IMR-90 (cell line): ENCODE measurements at places on chromosomes 13 and 19. TPM values are rescaled to one million over a fixed set of nuclear protein-coding genes. Genes with fewer than 3 reads are reported as not detected.
A peak's percentile ranks its signal among the peaks of the same experiment; 100 is the strongest.

ACER1 gene
- total RNA-seq: not detected in 2 replicates

ZNF444 gene
- 2.5 and 3.3 TPM in 2 replicates for total RNA-seq

SERPINE3 gene
- total RNA-seq: not detected in 2 replicates

MUC16 gene
- not detected in 2 replicates for total RNA-seq

KIR2DL4 gene
- not detected in 2 replicates for total RNA-seq

SIGLEC12 gene
- not detected in 2 replicates for total RNA-seq

KRTDAP gene
- total RNA-seq: not detected in 2 replicates

KCTD12 gene
- total RNA-seq: 1.8 and 3.9 TPM in 2 replicates

- peak; percentile 18 for DNase-seq
Measured at GRCh38 chr13:95604556-95604915, 40.0 kb downstream of the DZIP1 start.

DNA sequence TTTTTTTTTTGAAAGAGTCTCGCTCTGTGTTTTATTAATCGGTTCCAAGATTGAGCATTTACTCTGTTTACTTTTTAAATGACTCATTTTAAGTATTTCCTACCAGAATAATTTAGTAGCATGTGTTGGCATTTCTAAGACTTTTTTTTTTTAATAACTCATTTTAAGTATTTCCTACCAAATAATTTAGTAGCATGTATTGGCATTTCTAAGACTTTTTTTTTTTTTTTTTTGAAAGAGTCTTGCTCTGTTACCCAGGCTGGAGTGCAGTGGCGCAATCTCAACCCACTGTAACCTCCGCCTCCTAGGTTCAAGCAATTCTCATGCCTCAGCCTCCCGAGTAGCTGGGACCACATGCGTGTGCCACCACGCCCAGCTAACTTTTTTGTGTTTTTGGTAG lies 13.1 kb downstream of the SETDB2 start:
- peak; percentile 63 for DNase-seq

GRCh38 chr13:65966991-65967451 lies 1263.1 kb downstream of the PCDH9 start:
- peak; percentile 45 for DNase-seq

- DNase-seq: no peak
Measured at GRCh38 chr19:4081441-4082129, 14.9 kb upstream of the ZBTB7A start.

DNA sequence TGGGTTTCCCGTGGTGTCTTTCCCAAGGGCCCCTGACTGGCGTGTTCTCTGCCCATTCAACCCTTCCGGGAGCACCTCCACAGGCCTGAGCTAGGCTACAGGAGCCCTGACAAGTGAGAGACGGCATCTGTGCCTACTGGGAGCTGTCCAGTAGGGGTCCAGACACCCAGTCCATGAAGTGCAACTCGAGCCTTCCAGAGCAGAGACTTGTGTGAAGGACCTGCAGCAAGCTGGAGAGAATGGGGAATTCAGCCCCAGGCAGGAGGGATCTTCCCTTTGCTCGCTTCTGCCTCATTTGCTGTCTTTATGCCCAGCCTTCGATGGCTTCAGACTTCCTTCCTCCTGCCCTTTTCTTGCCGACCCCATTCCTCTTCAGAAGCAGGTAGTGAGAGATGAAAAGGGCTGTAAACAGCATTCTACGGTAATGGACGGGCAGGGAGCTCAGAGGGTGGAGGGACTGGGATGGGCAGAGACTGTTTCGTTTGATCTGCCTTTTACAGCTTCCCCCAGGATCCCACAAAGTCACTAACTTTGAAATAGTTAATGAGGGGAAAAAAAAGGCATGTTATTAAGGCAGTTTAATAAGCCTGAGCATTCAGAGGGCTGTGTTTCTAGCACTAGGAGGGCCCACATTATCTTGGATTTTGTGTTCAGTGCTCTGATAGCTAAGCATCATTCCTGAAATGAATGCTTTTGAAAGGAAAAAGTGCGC lies 327.6 kb downstream of the FGF9 start:
- DNase-seq: no peak

DNA sequence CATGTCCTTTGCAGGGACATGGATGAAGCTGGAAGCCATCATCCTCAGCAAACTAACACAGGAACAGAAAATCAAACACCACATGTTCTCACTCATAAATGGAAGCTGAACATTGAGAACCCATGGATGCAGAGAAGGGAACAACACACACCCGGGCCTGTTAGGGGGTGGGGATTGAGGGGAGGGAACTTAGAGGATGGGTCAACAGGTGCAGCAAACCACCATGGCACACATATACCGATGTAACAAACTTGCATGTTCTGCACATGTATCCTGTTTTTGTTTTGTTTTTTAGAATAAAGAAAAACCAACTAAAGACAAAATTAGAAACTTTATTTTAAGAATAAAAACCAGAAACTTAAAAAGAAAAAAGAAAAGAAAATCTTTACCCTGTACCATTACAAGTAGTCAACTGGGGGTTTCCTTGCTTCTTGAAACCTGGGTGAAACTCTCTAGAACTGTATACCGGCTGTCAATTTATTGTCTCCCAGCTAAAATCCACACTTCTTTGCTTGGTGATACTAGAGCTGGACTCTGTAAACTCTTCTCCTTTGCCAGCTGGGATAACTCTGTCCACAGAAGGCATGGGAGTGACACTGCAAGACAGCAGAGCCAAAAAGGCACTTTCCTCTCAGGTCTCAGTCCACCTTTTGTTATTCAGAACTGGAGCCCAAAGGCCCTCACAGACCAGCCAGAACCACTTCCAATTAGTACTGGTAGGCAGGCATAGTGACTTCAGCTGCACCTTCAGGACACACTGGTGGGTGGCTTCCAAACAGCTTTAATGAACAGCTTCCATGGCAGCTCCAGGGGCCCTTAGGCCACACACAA lies 9.0 kb downstream of the MICU2 start:
- DNase-seq: no peak

DNA sequence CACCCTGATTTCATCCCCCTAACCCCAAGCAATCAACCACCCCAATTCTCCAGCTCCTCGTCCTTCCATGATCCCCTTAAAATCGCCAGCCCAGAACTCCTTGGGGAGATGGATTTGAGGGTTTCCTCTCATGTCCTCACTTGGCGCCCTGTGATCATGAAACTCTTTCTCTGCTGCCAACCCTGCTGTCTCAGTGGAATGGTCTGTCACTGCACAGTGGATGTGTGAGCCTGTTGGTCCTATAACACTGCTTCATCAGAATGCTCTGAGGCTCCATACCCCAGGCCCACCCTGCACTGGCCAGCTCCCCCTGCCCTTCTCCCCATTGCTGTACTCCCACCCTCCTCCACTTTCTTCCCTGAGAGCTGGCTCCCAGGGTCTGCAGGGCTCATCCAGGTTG lies 12.6 kb upstream of the ZNF792 start:
- DNase-seq: no peak

DNA sequence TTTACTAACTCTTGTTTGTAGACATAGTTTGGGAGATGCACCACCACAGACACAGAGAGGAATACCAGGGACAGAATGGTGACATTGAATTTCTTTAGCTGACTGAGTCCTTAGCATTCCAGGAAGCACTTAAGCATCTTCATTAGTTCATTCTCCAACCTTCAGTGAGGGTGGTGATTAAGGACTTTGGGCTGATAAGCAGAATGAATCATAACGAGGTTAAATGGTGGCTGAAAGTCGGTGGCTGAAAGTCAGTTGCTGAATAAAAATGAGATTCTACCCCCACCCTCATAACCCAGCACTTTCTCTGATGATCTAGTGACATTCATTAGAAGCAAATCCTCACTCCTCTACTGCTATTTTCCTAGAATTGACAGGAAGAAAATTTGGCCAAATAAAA lies 10.6 kb downstream of the PCDH8 start:
- no peak for DNase-seq

- no peak for DNase-seq
Measured at GRCh38 chr19:17127671-17128070, 52.1 kb downstream of the MYO9B start.

DNA sequence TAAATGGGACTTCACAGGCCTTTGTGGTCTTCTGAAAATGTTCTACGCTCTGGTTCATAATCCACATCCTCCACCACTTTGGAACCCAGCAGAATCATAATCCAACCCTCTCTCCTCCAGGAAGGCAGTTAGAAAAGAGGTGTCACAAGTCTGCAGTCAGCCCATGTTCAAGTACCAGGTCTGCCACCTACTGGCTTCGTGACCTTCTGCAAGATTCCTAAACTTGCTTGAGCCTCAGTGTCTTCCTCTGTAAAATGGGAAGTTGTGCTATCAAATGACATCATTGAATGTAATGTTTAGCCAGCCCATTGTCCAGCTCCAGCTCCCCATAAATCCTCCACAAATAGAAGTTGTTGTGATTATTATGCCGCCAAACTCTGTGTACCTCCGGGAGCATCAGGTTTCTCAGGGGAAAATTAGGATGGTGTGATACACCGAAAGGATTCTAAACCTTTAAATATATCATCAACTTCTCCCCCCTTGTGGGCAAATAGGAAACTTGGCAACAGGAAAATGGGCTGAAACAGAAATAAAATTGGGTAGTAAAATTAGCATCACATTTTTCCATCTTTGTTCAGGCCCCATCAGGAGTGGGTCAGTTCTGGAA lies 109.7 kb downstream of the NUFIP1 start:
- DNase-seq: peak; percentile 64

- DNase-seq: no peak
Measured at GRCh38 chr13:113553511-113554332, 30.8 kb upstream of the TFDP1 start.

DNA sequence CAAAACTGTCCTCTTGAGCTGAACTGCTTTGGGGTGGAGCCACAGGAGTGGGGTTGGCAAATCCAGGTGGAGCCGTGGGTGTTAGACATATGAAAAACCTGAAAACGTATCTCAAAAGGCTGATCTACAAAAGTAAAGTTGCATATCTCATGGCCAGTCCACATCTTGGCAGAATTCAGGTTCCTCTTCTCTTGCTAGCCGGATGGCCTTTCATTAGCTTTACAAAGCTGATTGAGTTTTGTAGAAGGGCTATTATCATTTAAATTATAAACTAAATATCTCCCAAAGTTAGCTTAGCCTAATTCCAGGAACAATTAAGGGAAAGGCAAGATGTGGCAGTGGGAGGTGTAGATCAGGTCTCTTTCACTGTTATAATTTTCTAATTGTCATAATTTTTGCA lies 1427.7 kb downstream of the EFNB2 start:
- no peak for DNase-seq
